ENCODE measurements at places on chromosomes 6 and 20.
A peak's percentile ranks its signal among the peaks of the same experiment; 100 is the strongest.

DNA sequence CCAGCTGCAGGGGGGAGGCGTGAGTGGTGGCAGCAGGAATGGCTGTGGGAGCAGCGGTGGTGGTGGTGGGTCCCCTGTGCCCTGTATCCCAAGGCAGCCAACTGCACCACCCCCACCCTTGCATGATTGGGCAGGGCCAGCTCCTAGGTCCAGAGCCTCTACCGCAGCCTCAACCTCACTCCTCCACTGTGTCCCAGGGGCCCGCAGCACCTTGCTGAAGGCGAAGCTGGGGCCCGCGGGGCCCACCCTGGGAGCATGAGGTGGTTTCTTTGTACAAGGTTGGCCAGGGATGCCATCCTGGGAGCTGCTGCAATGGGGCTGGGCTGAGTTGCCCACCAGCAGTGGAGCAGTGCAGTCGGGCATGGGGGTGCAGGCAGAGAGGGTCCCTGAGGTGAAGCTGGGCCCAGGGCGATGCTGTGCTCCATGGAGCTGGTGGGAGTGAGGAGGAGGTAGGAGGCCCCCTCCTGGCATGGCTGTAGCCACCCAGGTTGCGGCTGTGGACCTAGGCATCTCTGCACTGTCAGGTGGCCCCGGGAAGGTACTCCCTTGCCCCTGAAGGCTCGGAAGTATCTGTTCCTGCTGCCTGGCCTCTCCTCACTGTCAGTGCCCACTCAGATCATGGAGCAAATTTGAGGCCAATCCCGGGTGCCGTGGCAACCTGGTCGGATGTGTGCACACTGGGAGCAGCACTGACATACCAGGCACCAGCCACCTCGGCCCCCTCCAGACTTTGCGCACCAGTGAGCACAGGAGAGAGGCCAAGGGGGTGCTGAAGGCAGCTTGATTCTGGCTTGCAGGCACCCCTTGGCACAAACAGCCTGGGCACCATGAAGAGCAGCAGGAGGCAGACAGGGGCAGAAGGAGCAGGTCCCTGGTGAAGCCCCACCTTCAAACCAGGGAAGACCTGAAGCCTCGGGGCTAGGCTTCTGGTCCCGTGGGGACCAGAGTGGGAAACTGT is 60.2 kb upstream of the L3MBTL3 start:
- no peak for DNase-seq

GRCh38 chr20:44686934-44687333 is 28.2 kb upstream of the CCN5 start:
- no peak for DNase-seq

DNA sequence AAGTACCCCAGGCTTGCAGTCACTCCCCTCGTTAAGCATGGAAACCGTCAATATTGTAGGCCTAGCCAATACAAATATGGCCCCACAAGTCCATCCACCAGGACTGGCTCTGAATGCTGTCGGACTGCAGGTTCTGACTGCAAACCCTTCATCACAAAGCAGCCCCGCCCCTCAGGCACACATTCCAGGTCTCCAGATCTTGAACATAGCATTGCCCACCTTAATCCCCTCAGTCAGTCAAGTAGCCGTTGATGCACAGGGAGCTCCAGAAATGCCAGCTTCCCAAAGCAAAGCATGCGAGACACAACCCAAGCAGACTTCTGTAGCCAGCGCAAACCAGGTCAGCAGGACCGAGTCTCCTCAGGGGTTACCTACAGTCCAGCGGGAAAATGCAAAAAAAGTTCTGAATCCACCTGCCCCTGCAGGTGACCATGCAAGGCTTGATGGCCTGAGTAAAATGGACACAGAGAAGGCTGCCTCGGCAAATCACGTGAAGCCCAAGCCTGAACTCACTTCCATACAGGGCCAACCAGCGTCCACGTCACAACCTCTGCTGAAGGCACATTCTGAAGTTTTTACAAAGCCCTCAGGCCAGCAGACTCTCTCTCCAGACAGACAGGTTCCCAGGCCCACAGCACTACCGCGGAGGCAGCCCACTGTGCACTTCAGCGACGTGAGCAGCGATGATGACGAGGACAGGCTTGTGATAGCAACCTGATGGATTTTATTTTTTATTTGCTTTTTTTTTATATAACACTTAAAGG is 126.2 kb upstream of the EDN1 start:
- no peak for DNase-seq

DNA sequence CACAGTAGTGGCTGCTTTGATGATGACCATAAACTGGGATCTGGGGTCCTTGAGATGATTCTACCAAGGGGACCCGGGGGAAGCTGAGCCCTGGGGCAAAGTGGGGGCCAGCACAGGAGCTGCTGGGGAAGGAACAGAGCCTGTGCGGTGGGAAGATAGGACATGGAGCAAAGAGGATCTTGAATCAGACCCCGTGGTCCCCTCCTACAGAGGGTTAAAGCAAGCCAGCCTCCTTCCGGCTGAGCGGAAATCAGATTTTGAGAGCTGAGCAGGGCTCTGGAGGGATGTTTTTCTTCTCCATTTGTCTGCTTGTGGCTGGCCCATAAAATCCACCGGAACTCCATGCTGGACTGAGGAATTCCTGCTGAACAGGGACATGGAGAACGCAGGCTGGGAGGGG is 10.1 kb upstream of the TCF15 start:
- no peak for DNase-seq

DNA sequence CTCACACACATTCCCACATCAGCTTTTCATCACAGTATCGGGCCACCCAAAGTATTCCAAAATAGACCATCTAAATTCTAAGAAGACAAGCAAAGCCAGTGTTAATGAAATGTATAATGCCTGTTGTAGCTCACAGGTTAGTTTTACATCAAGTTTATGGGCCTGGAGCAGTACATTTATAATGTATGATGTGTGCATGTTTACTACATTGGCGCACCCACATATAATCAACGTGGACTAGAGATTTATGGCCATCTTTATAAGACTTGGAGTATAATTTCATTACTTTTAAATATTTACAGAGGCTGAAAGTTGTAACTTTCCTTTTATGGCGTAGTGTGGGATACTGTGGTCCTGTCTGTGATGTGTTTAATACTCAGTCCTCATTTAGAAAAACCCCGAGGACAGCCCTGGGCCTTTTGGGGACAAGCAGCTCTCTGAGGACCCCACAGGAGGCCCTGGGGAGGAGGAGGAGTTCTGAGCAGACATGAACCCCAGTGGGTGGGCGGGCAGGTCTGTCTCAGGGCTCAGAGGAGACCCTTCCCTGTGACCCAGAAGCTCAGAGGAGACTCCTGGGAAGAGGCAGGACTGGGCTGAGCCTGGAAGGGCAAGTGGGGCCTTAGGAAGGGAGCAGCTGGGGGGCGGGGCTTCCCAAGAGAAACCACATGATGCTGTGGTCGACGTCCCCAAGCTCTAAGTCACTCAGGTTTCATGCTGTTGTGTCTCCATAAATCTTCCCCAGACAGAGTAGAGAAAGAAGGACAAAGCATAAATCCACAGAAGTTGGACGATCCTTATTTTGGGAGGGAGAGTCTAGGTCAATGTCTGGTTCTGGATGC is 232.1 kb downstream of the PREX1 start:
- no peak for DNase-seq

DNA sequence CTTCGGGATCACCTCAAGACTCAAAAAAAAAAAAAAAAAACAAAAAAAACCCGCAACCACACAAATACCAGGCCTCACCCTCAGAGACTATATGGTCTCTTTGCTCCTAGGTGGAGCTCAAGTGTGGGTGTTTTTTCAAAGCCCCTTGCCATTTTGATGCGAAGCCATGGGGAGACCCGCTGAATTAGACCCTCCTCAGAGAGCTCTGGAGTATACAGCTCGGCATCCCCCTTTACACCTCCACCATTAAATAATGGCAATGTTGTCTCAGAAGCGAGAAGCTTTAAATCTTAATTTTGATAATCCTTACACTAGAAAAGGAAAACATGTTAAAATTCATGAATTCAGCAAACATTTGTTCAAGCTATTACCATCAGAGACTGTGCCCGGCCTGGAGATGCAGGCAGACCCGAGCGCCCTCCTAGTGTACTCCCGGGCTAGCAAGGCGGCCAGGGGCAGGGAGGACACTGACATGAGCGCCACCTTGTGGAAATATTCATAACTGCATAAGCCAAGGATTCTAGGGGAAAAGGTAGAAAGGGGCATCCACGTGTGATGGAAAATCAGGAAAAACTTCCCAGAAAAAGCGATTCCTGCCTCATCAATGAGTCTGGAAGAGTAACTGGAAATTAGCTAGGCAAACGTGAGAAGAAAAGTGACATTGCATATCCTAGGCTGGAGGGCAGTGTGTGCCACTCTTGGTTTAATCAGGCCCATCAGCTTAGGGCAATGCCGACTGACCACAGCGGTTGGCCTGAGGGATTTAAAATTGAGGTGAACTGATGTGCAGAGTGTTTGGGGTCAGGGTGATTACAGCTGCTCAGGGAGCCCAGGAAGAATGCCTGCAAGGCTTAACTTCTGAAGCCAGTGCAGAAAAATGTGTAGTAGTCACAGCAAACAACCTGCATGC is 72.5 kb downstream of the B3GAT2 start:
- peak; percentile 64 for DNase-seq

DNA sequence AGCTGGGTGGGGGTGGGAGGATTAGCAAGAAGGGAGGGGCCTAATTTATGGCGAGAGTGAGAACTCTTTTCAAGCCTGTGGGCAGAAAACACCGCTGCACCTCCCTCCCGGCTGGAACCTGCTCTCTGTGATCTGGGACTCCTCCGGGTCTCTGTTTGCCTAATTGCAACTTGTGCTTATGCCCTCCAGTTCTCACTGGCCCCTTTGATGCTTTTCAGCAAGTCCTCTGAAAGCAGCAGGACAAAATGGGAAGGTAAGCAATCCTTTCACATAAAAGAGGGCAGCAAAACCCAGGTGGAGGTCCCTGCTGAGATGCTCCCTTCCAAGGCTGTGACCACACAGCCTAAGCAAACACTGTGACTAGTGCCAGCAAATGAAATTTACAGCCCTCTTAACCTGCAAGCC is 523.0 kb upstream of the FLRT3 start:
- no peak for DNase-seq

- no peak for DNase-seq
Observed at GRCh38 chr6:110044096-110044495, 66.0 kb downstream of the GPR6 start.

- no peak for DNase-seq
Observed at GRCh38 chr6:166633732-166634535, 6.9 kb upstream of the RPS6KA2 start.

- no peak for DNase-seq
Observed at GRCh38 chr6:106751501-106752252, 122.3 kb downstream of the QRSL1 start.

DNA sequence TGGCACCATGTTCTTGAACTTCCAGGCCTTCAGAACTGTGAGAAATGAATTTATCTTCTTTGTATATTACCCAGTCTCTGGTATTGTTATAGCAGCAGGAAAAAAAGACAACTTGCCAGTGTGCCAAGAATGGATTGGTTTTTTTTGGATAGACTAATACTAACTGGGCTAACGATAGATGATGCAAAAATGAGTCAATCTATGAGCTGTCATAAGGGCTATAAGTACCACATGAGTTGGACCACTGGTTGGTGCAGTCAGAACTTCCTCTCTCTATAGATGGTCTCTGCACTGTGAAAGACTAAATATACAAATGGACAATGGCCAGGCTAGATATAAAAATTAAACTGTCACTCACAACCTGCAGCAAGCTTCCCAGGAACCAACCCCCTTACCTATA is 87.6 kb upstream of the COL21A1 start:
- no peak for DNase-seq
